Type B pancreatic cell (in vitro differentiated cells): ENCODE measurements at places on chromosomes 3 and 15. TPM values are rescaled to one million over a fixed set of nuclear protein-coding genes. Genes with fewer than 3 reads are reported as not detected.

DNA sequence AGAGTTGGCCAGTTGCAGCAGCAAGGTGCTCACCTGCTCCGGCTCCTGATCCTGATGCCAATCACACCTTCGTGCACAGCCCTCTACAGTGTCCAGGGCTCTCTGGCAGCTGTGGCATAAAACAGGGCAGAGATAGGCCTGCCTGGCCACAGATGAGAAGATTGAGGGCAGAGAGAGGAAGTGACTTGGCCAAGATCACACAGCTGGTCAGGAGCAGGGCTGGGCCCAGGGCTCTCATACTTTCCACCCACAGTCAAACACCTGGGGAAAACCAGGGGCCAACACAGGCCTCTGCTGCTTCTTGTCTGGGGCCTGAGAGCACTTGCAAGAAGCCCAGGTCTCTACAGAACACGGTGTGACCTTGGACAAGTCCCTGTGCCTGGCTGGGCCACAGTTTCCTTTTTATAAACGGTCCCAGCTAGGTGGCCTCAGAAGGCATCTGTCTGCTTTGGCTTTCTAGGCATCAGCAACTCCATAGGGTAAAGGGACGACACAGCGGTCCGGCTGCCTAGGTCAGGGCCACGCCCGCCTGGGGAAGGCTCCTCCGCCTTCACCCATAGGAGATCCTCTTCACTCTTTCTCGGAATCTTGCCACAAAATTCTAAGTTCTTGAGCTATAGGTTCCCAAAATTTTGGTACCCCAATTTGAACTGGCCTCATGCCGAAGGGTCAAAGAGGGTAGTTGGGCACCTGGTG lies 3.1 kb downstream of the ATP2B2 start:
- DNase-seq: no peak

DNA sequence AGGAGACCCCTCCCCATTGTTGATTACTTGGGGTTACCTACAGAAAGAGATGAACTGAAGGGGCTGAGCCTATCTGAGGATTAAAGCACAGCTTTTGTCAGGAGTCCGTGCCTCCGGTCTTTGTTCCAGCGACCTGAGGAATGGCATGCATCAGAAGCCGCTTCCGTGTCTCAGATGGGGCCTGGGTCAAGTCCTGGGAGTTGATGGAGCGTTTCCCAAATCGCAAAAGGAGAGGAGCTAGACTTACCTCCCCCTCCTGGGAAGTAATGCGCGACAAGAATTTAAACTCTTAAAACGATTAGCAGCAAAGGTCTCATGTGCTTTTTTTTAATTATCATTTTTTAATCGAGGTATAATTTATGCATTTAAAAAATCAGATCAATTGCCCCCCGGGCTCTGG lies 983 bp upstream of the ALDH1A3 start:
- DNase-seq: no peak

GRCh38 chr3:193981504-193981903 lies 154.4 kb upstream of the HES1 start:
- no peak for DNase-seq

DNA sequence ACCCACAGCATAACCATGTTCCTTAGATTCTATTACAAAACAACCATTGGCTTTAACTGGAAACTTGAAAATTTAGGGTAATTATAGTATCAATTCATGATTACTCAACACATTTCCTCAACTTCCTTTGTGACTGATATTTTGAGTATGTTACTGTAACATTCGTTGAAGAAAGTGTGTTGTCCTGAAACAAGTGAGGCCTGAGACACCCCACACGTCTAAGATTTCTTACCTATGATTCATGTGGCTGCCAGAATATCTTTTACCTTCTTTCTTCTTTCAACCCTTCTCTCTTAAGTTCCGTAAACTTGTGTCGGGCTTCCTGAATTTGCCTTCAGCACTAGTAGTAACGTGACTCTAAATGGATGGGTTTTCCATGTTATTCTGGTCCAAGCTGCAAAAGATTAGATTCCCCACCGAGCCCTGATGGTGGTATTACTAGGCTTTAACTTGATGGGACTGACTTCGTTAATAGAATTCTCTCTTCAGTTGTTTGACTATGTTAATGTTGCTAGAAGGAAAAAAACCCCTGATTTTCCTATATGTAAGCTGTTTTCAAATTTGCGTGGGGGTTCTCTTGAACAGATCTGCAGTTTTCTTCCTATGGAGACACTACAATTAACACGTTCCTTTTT lies 296.0 kb upstream of the ICE2 start:
- DNase-seq: no peak

- no peak for DNase-seq
Observed at GRCh38 chr3:3351226-3351625, 171.7 kb upstream of the CRBN start.

- DNase-seq: no peak
Observed at GRCh38 chr3:188901671-188902287, 270.0 kb upstream of the TPRG1 start.

- no peak for DNase-seq
Observed at GRCh38 chr3:154307363-154307762, 16.9 kb downstream of the DHX36 start.

DNA sequence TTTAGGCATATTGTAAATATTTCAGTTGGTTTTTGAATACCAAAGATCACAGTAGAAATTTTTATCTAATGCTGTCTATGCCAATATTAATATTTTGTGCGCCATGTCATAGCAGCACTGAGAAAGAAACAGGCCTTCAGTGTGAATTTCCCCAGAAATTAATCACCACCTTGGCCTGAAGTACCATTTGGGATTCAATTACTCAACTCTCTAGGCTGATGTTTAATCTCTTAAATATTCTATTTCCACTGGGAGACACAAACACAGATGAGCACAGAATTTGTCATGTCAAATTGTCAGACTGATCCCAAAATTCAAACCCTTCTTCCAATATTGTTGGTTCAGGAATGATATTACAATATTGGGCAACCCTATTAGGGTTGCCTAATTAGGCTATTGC lies 509.3 kb downstream of the ROBO1 start:
- DNase-seq: no peak

GRCh38 chr3:110027446-110028080 lies 690.2 kb upstream of the DPPA4 start:
- DNase-seq: no peak

DNA sequence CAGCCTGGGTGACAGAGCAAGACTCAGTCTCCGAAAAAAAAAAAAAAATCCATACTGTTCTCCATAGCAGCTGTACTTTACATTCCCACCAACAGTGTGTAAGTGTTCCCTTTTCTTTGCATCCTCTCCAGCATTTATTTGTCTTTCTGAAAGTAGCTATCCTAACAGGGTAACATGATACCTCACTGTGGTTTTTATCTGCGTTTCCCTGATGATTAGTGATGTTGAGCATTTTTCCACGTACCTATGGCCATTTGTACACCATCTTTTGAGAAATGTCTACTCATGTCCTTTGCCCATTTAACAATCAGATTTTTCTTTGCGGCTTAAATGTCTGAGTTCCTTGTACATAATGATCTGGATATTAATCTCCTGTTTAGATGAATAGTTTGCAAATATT lies 119.3 kb downstream of the RFX7 start:
- DNase-seq: no peak

GRCh38 chr15:74257623-74258022 lies 21.5 kb downstream of the CCDC33 start:
- no peak for DNase-seq

- DNase-seq: no peak
Observed at GRCh38 chr3:98433764-98434163, 29.2 kb upstream of the OR5K1 start.

The MESP1 gene
- 2.1 and 2.2 TPM in 2 replicates for total RNA-seq

The ACP3 gene
- total RNA-seq: 3.5 and 8.2 TPM in 2 replicates

The C3orf49 gene
- not detected in 2 replicates for total RNA-seq

The PLXNB1 gene
- 212 and 367 TPM in 2 replicates for total RNA-seq
